ENCODE measurements at places on chromosomes 13 and 19.
A peak's percentile ranks its signal among the peaks of the same experiment; 100 is the strongest.

DNA sequence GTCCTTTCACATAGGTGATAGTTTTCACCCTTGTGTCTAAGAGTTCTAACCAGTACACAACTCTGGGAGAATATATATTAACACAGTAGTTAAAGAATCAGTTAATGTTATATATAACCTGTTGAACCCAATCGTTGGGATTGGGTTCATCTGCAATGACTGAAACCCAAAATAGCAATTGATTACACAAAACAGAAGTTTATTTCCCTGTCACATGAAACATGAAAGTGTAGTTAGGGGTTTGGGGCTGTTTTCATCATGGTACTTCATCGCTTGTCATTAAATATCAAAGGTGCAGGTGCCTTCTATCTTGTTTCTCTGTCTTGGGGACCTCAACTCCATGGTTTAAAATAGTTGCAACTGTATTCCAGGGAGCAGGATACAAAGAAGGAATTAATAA lies 106.6 kb downstream of the TBC1D4 start:
- DNase-seq = no peak

DNA sequence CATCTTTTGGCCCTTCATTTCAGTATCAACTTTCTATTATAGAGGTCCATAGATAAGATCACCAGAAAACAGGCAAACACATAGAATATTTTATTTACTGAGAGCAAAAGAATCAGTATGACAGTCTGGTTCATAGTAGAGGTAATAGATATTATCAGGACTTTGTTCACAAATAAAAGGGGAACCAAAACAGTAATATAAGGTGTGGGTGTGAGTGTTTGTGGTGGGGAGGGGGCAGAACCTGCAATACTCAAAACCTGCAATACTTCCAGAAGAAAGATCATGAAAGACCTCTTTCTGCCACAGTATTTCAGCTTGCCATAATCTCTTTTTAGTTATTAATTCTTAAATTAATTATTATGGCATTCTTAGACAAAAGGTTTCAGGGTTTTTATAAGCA lies 578.7 kb upstream of the SLITRK1 start:
- DNase-seq = no peak

- no peak for DNase-seq
Observed at GRCh38 chr13:65460136-65460535, 1770.0 kb downstream of the PCDH9 start.

DNA sequence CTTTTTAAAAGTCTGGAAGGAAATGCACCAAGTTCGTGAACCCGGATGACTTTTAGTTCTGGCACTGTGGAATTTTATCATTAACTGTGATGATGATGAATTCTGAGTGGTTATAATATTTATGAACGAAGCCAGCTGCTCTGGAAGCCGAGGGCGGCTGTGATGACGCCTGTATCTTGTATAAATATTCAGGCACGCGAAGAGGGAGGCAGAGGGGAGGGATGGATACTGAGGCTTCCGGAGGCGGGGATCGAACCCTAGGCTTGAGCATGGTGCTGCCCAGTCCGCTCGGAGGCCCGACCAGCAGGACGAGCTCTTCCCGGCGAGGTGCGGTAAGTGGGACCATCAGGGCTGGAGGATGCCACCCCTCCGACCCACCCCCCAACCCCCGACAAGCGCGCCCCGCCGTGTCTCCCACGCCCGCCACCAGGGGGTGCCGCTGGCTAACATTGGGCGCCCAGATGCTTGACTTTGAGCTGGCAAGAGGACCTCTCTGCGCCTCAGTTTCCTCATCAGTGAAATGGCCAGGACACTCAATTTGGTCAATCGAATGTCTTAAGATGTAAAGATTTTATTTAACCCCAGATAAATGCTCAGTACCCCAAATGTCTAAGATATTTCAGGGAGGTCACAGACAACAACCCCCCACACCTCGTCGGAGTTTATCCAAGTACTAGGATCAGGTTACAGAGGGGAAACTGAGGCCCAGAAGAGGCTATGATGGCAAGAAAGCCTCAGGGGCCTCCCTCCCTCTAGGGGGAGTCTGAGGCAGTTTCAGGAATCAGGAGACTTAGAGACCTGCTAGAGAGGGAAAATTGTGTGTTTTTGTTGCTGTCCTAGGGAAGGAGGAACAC lies 4.5 kb upstream of the RAB3A start:
- DNase-seq = peak; percentile 45

- no peak for DNase-seq
Observed at GRCh38 chr19:13010038-13010991, 15.0 kb downstream of the NFIX start.

DNA sequence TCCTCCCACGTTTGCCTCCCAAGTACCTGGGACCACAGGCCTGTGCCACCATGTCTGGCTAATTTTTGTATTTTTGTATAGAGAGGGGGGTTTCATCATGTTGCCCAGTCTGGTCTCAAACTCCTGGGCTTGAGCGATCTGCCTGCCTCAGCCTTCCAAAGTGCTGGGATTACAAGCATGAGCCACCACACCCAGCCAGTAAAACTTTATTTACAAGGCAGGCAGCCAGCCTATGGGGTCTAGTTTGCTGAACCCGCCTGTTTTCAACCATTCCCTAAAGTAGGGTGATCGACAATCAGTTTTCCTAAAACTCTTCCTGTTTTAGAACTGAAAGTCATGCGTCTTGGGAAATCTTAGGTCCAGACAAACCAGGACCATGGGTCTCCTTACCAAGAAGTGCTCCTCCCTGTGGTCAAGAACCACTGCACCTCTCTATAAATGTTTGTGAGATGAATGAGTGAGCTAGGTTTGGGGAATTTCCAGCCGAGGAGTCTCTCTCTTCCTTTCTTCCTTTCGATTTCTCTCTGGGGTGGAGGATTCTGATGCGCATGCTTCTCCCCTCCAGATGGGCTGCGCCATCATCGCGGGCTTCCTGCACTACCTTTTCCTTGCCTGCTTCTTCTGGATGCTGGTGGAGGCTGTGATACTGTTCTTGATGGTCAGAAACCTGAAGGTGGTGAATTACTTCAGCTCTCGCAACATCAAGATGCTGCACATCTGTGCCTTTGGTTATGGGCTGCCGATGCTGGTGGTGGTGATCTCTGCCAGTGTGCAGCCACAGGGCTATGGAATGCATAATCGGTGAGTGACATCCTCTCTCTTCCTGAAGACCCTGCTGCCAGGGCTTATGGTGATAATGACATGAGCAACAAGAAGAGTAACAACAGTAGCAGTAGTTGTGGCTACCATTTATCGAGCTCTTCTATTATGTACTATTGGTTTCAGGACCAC lies 38.7 kb downstream of the ADGRE1 start:
- no peak for DNase-seq

DNA sequence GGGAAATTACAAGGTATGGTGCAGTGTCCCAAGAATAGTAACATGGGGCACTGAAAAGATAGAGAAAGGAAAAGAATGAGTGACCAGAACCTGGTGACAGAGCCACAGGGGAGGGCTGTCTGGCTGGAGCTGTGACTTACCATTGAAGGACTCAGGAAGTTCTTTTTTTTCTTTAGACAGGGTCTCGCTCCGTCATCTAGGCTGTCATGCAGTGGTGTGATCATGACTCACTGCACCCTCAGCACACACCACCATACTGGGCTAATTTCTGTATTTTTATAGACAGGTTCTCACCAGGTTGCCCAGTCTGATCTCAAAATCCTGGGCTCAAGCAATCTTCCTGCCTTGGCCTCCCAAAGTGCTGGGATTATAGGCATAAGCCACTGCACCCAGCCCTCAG lies 8.8 kb upstream of the CPB2 start:
- no peak for DNase-seq

DNA sequence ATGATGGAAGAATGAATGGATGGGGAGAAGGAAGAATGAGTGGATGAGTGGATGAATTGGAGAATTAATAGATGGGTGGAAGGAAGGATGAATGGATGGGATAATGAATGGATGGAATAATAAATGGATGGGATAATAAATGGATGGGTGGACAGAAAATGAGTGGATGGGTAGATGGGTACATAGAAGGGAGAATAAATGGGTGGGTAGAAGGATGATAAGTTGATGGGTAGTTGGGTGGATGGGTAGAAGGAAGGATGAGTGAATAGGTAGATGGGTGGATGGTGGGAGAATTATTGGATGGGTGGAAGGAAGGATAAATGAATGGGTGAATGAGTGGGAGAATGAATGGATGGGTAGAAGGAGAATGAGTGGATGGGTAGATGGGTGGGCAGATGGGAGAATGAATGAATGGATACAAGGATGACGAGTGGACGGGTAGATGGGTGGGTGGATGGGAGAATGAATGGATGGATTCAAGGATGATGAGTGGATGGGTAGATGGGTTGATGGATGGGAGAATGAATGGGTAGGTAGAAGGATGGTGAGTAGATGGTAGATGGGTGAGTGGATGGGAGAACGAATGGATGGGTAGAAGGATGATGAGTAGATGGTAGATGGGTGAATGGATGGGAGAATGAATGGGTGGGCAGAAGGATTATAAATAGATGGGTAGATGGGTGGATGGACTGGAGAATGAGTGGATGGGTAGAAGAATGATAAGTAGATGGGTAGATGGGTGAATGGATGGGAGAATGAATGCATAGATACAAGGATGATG lies 15.9 kb downstream of the VSTM2B start:
- no peak for DNase-seq

DNA sequence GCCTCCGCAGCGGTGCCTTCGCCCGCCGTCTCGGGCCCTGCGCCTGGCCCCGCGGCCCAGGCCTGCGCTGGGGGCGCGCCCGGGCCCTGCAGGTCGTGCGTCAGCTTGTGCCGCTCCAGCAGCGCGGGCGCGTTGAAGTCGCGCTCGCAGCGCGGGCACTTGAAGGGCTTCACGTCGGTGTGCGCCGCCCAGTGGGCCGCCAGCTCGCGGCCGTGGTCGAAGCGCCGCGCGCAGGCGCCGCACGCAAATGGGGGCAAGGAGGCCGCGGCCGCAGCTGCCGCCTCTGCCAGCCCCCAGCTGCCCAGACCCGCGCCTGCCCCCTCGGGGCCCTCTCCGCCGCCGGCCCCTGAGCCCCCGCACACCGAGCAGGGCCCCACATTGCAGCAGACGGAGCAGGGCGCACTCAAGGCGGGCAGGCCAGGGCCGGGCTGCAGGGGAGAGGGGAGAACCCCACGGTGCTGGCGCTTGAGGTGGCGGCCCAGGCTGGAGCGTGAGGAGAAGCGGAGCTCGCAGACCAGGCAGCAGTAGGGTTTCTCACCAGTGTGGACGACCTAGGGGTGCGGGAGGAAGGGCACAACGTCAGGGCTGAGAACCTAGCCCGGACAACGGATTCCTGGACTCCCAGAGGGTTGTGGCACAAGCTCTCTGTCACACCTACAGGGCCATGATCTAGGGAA lies 6.1 kb downstream of the FIZ1 start:
- DNase-seq = no peak

- DNase-seq = no peak
Observed at GRCh38 chr19:3769494-3769893, 2.5 kb downstream of the RAX2 start.

GRCh38 chr19:1261798-1262622 lies 7.1 kb upstream of the CIRBP start:
- peak; percentile 43 for DNase-seq

DNA sequence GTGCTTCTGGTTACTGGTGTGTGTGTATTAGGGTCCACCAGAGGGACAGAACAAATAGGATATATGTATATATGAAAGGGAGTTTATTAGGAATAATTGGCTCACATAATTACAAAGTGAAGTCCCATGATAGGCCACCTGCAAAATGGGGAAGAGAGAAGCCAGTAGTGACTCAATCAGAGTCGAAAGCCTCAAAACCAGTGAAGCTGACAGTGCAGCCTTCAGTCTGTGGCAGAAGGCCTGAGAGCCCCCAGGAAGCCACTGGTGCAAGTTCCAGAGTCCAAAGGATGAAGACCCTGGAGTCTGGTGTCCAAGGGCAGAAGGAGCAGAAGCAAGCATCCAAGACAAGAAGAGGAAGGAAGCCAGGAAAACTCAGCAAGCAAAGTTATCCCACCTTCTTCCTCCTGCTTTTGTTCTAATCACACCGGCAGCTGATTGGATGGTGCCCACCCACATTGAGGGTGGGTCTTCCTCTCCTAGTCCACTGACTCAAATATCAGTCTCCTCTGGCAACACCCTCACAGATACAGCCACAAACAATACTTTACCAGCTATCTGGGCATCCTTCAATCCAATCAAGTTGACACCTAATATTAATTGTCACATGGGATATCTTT lies 21.7 kb upstream of the SCEL start:
- DNase-seq = no peak

DNA sequence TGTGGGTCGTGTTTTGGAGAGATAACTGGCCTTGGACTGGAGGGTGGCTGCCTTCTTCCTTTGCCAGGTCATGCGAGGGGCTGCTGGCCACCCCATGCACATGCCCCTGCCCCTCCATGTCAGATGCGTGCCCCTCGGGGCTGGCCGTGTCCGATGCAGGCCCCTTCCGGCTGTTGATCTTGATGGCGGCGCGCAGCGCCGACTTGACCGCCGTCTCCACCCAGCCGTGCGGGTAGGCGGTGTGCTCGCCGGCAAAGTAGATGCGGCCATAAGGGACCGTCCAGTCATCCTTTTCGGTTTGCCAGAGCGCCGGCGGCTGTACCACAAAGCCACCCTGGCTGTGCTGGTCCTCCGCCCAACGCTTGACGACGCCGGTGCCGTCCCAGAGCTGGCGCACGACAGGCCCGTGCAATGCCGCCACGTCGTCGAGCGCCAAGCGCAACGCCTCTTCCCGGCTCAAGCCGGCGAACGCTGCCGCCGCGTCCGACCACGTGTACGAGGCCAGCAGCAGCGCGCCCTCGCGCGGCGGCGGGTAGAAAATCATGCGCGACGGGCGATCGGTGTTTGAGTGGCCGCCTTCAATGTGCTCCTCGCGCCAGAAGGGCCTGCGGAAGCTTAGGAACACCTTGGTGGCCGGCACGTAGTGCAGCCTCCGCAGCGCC lies 6.9 kb downstream of the IL4I1 start:
- peak; percentile 73 for DNase-seq

- peak; percentile 82 for DNase-seq
Observed at GRCh38 chr19:16070366-16070990, 5.8 kb upstream of the TPM4 start.

GRCh38 chr13:71149498-71150363 lies 717.3 kb downstream of the DACH1 start:
- DNase-seq = no peak

GRCh38 chr13:108375772-108376171 lies 106.3 kb downstream of the TNFSF13B start:
- no peak for DNase-seq

GRCh38 chr19:37930416-37930815 lies 23.4 kb downstream of the SIPA1L3 start:
- no peak for DNase-seq

DNA sequence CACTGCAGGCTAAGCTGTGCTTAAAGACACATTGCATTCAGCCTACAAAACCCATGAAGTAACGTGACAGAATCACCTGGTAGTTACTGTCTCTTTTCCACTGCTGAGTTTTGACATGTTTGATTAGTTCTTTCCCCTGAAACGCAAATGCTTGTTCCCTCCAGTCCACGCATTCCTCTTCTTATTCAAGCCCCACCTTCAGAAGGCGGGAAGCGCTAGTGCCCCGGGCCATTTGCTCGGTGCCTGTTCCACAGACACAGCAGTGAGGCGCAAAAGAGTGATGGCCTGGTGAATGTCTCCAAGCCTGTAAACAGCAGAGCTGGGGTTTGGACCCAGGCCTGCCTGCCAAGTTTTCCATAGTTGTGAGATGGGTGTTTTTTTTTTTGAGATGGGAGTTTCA lies 10.9 kb downstream of the ACP4 start:
- DNase-seq = no peak

GRCh38 chr19:23402388-23402787 lies 7.1 kb upstream of the ZNF91 start:
- DNase-seq = no peak
